ENCODE measurements at places on chromosomes 12 and 14. TPM values are rescaled to one million over a fixed set of nuclear protein-coding genes. Genes with fewer than 3 reads are reported as not detected.

GRCh38 chr14:61342486-61342885, 21.1 kb downstream of the PRKCH start:
- no peak overlapping the region for H3K4me3 ChIP-seq
- no peaks in the 10 kb centered on the region for H3K4me1 ChIP-seq
- H3K36me3 ChIP-seq = no peaks in the 10 kb centered on the region
- no peak for DNase-seq

- no peaks in the 10 kb centered on the region for H3K27me3 ChIP-seq
- H3K27ac ChIP-seq = no peak overlapping the region
- no peaks in the 10 kb centered on the region for H3K36me3 ChIP-seq
- H3K4me3 ChIP-seq = no peak overlapping the region
Observed at GRCh38 chr12:118649765-118650585, 273.6 kb downstream of the SUDS3 start.

GRCh38 chr12:79187032-79187431, 322.5 kb downstream of the SYT1 start:
- no peak overlapping the region for H3K4me3 ChIP-seq
- H3K27me3 ChIP-seq = no peaks in the 10 kb centered on the region
- H3K36me3 ChIP-seq = no peaks in the 10 kb centered on the region
- no peak for DNase-seq

GRCh38 chr14:101761032-101761880, at the start of gene PPP2R5C:
Gene PPP2R5C (plus strand): TSS chr14:101761709. CDS start chr14:101761894, 185 bp downstream.
- H3K4me3 ChIP-seq = peak within 1 kb of the TSS; percentile 90
- H3K27me3 ChIP-seq = no peaks in the 10 kb centered on the region
- H3K4me1 ChIP-seq = peaks cover 1% of the 10 kb centered on the region
- peak within 1 kb of the TSS; percentile 18 for H3K27ac ChIP-seq

GRCh38 chr12:10243818-10244520, 31.3 kb downstream of the GABARAPL1 start:
- H3K36me3 ChIP-seq = no peaks in the 10 kb centered on the region
- no peak for DNase-seq
- H3K4me3 ChIP-seq = no peak overlapping the region

DNA sequence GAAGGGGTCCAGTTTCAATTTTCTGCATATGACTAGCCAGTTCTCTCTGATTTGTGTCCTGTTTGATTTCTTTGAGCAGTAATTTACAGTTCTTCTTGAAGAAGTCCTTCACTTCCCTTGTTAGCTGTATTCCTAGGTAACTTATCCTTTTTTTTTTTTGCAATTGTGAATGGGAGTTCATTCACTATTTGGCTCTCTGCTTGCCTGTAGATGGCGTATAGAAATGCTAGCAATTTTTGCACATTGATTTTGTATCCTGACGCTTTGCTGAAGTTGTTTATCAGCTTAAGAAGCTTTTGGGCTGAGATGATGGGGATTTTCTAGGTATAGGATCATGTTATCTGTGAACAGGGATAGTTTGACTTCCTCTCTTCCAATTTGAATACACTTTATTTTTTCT, 77.6 kb upstream of the NID2 start:
- no peak overlapping the region for H3K27ac ChIP-seq
- H3K36me3 ChIP-seq = no peaks in the 10 kb centered on the region
- no peaks in the 10 kb centered on the region for H3K4me1 ChIP-seq
- no peak for DNase-seq
- no peak overlapping the region for H3K4me3 ChIP-seq

DNA sequence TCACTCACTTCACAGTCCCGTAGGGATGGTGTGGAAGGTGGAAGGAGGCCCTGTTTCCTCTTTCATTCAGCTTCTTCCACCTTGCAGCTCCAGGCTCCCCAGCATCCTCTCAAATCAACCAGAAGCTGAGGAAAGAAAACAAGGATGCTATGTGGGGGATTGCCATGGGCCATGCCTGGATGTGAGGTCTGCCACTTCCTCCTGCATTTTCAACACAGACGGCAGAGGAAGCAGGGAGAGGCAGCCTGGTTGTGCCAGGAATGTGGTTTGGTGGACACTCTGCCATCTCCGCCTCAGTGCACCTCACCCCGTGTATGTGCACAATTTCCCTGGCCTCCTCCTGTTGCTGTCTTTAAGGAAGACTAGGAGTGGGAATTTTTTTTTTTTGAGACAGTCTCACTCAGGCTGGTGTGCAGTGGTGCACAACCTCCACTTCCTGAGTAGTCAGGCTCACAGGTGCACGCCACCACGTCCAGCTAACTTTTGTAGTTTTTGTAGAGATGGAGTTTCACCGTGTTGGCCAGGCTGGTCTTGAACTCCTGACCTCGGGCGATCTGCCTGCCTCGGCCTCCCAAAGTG, 99.2 kb downstream of the SLC15A4 start:
- H3K4me3 ChIP-seq = no peak overlapping the region
- no peaks in the 10 kb centered on the region for H3K36me3 ChIP-seq
- no peaks in the 10 kb centered on the region for H3K27me3 ChIP-seq

GRCh38 chr14:22484632-22485031, 104.4 kb downstream of the DAD1 start:
- H3K27ac ChIP-seq = no peak overlapping the region
- H3K27me3 ChIP-seq = no peaks in the 10 kb centered on the region
- no peaks in the 10 kb centered on the region for H3K36me3 ChIP-seq

DNA sequence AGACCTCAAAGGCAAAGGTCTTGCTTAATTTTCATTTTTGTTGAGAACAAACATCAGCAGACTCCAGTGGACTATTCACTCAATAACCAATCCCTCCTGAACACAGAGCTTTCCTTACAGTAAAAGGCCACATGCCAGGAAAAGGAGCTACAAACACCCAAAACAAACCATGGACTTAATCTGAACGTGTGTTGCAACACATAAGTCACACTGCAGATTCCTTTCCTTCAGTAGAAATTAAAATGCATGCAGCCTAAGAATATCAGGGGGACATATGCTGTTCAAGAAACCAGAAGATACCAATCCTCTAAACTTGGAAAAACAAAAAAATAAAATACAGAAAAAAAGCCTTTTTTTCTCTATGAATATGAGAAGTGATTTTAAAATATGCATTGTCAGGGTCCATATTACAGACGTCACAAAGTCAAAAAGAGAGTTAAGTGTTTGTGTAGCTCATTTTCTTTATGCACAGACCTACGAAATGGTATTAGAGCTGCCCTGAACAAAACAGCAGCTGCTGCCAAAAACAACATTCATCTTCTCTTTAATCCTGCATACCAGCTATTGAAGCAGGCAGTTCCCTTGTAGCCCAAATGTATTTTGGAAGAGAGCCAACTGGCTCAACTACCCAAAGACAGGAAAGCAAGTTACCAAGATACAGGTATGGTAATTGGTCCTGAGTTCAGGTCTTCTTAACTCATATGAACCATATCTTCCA, 26.2 kb downstream of the KITLG start:
- DNase-seq = no peak

DNA sequence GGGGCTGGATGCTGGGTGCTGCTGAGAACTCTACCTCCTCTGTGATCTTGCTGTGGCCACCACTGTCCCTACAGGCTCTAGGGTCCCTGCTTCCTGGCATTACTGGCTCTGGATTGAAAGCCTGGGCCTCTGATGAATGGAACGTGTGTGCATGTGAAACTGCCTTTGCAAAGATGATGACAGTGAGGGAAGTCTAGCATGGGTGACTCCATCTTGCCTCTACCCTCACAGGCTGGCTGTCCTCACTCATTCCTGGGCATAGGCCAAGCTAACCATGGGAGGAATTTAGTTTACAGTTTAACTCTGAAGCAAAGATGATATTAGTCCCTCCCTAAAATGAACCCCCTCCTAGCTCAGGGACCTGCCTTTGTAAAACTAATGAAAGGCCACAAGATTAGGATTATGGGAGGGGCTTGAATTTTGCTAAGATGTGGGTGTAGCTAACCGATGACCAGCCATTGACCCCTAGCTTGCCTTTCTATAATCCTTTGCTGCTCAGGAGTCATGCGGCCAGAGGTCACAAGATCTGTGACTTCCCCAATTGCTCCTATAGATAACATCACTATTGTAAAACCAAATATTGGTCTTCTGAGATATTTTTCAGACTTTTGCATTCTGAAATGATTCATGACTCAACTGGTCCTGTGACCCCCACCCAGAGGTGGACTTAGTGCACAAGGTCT, 2.2 kb upstream of the C1S start:
- H3K4me1 ChIP-seq = no peaks in the 10 kb centered on the region
- H3K36me3 ChIP-seq = no peaks in the 10 kb centered on the region
- DNase-seq = no peak
- no peak overlapping the region for H3K27ac ChIP-seq

DNA sequence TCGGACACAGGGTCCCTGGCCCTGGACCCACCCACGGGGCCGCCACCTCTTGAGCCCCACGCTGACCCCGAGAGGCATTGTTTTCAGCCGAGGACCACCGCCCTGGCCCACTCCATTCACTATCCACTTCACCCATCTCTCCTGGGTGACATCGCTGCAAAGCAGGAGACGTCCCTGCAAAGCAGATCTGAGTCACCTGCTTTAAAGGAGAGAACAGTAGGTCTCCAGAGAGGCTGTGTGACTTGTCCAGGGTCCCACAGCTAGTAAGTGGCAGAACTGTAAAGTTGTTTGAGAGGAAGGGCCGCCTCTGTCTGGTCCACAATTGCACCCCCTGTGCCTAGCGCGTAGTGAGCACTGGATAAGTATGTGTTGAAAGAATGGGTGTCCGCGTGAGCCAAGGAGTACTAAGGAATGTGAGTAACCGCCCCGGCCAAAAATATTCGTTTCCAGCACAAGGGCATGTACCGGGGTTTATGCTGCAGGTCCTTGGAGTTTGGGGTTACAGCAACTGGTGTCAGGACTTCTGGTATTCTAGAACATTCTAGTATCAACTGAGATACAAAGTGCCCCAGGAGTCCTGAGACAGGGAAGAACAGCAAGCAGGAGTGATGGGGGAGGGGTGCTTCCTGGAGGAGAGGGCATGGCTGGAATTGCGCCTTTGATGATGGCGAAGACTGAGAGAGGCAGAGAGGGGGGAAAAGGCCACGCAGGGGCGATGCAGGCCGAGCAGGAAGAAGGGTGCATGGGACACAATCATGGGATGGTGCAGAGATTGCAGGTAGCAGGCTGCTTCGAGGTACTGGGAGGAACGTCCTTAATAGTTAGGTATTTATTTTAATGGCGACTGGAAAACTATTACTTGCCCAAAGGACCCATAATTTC, 91.1 kb downstream of the SCARB1 start:
- H3K27ac ChIP-seq = no peak overlapping the region
- H3K36me3 ChIP-seq = no peaks in the 10 kb centered on the region
- H3K4me3 ChIP-seq = no peak overlapping the region

GRCh38 chr14:63986789-63987533, 134.2 kb downstream of the SYNE2 start:
- DNase-seq = no peak
- H3K4me1 ChIP-seq = no peaks in the 10 kb centered on the region
- H3K27me3 ChIP-seq = no peaks in the 10 kb centered on the region
- no peak overlapping the region for H3K4me3 ChIP-seq
- peaks cover 5% of the 10 kb centered on the region for H3K36me3 ChIP-seq

GRCh38 chr12:122174155-122174845, at the start of gene IL31:
Gene IL31 (minus strand): TSS chr12:122174221. CDS start chr12:122174172, 49 bp downstream.
- no peaks in the 10 kb centered on the region for H3K4me1 ChIP-seq
- no peak within 1 kb of the TSS for H3K4me3 ChIP-seq
- no peak for DNase-seq
- no peaks in the 10 kb centered on the region for H3K27me3 ChIP-seq
- no peak within 1 kb of the TSS for H3K27ac ChIP-seq

- H3K36me3 ChIP-seq = peaks cover 3% of the 10 kb centered on the region
- no peak overlapping the region for H3K27ac ChIP-seq
- no peaks in the 10 kb centered on the region for H3K27me3 ChIP-seq
- no peak overlapping the region for H3K4me3 ChIP-seq
- no peak for DNase-seq
Observed at GRCh38 chr12:121318121-121318520, 21.6 kb upstream of the CAMKK2 start.

DNA sequence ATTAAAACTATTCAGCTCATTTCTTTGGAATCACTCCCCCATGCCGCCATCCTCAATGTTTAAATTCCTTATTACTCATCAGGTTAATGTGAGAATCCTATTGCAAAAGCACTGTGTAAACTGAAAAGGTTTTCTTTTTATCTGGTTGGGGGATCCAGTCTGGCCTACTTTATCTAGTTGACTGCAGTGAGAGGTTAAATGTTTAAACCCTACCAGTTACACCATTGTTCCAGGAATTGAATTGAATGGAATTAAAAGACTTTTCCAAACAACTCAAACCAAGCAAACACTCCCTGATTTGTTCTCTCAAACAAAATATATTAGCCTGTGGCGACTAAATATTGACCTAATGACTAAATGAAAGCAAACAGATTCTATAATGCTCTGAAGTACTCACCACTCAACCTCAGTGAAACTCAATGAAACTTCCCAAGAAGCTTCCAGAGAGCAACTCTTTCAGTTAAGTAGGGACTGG, 100.5 kb downstream of the VEZT start:
- no peak overlapping the region for H3K4me3 ChIP-seq
- H3K27ac ChIP-seq = no peak overlapping the region
- H3K36me3 ChIP-seq = no peaks in the 10 kb centered on the region
- no peak for DNase-seq
- no peaks in the 10 kb centered on the region for H3K27me3 ChIP-seq

DNA sequence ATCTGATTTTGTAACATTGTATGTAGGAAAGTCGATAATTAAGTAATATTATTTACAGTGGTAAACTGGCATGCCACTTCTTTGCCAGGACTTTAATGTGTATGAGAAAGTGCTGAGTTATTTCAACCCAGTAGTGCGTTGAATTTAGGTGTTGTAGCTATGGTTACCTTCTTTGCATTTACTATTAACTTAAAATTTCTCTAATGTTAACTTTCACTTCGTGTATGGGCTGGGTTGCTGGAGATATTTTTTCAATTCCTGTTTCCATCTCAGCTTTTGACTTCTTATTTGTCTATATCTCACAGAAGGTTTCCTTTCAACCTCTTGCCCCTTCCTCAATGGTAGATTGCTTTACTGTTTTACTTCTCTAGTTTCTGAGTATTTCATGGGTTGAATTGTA, 1345.6 kb downstream of the FSCB start:
- DNase-seq = no peak
- no peak overlapping the region for H3K27ac ChIP-seq
- no peak overlapping the region for H3K4me3 ChIP-seq
- H3K36me3 ChIP-seq = no peaks in the 10 kb centered on the region
- H3K4me1 ChIP-seq = no peaks in the 10 kb centered on the region

- no peak overlapping the region for H3K27ac ChIP-seq
- H3K27me3 ChIP-seq = no peaks in the 10 kb centered on the region
- H3K36me3 ChIP-seq = no peaks in the 10 kb centered on the region
- no peaks in the 10 kb centered on the region for H3K4me1 ChIP-seq
- DNase-seq = no peak
- no peak overlapping the region for H3K4me3 ChIP-seq
Observed at GRCh38 chr12:52577316-52577715, 3.7 kb upstream of the KRT74 start.

The SLC4A8 gene
- total RNA-seq = 3.2 TPM

The FGF23 gene
- not detected for total RNA-seq

The SLC8A3 gene
- 0.45 TPM for total RNA-seq

The PRIM1 gene
- total RNA-seq = 4.6 TPM

The LTBP2 gene
- total RNA-seq = 209 TPM

The TAS2R31 gene
- total RNA-seq = 5.3 TPM

The ISM2 gene
- 0.39 TPM for total RNA-seq

The VASH1 gene
- total RNA-seq = 42.7 TPM

The ANKS1B gene
- 30.0 TPM for total RNA-seq

The BIN2 gene
- total RNA-seq = 11.7 TPM

Data from aorta (tissue), 5 donors.